ENCODE measurements at places on chromosomes 1 and 21.

DNA sequence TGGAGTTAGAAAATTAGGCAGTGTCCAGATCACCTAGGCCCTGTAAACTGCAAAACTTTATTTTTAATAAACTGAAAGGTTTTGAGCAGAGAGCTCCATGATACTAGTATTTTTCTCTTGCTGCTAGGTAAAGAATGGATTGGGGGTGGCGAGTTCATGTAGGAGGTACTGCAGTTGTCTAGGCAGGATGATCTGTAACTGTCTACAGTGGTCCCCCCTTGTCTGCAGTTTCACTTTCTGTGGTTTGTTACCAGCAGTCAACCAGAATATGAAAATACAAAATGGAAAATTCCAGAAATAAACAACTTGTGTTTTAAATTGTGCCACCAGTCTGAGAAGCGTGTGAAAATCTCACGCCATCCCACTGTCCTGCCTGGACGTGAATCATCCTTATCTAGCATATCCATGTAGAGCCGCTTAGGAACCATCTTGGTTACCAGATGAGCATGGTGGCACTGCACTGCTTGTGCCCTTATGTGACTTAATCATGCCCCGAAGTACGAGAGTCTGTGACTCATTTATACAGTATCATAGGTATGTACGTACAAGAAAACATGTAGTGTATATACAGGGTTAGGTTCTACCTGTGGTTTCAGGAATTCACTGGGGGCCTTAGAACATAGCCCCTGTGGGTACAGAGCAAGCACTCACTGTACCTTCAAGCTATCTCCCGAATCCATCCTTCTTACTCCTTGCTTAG, 94.2 kb downstream of the AHCTF1 start:
- DNase-seq, result no peak

DNA sequence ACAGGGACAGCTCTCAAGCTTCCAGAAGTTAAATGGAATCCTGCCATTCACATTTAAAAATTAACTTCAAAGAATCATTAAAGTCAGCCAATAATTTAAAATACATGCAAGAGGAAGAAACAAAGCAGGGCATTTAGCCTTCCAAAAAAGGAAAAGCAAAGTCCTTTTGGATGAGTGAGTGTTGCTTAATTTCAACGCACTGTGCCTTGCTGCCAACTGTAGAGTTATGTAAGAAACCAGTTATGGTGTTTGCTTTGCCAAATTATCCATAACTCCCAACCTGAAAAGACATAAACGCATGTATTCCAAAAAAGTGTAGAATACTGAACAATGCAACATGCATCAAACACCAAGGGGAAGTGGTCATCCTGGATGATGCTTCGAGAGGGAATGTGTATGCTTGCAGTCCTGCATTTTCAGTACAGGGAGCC, 16.1 kb upstream of the KCNE1 start:
- DNase-seq, result no peak

- DNase-seq, result no peak
Observed at GRCh38 chr1:223617323-223618070, 48.0 kb downstream of the CAPN8 start.

GRCh38 chr1:94067196-94067595, 53.8 kb downstream of the ABCA4 start:
- no peak for DNase-seq

GRCh38 chr1:18682375-18682774, 51.7 kb downstream of the PAX7 start:
- DNase-seq, result no peak

GRCh38 chr1:202561726-202562443, 148.4 kb downstream of the SYT2 start:
- DNase-seq, result no peak

Measured in stimulated activated CD4-positive, alpha-beta T cell treated with anti-CD3 and anti-CD28 coated beads, Interleukin-12 subunit alpha, Interleukin-12 subunit beta, amount 100 ng/mL, for 4 hours (primary cell).